Subcutaneous adipose tissue (tissue), 4 donors: ENCODE measurements at places on chromosomes 3 and 15. TPM values are rescaled to one million over a fixed set of nuclear protein-coding genes. Genes with fewer than 3 reads are reported as not detected.

The CDC25A gene
- total RNA-seq: 0.68 TPM

The RBMS3 gene
- total RNA-seq: 171 TPM

The FBXL22 gene
- total RNA-seq: 1.7 TPM

The SUCNR1 gene
- total RNA-seq: 2.6 TPM

The COL7A1 gene
- total RNA-seq: 0.51 TPM

The TCTA gene
- 18.2 TPM for total RNA-seq
